Stimulated activated CD4-positive, alpha-beta T cell treated with anti-CD3 and anti-CD28 coated beads, Interleukin-1b, Interleukin-23, amount 100 ng/mL, for 4 hours (primary cell): ENCODE measurements at places on chromosomes 7 and 10.

DNA sequence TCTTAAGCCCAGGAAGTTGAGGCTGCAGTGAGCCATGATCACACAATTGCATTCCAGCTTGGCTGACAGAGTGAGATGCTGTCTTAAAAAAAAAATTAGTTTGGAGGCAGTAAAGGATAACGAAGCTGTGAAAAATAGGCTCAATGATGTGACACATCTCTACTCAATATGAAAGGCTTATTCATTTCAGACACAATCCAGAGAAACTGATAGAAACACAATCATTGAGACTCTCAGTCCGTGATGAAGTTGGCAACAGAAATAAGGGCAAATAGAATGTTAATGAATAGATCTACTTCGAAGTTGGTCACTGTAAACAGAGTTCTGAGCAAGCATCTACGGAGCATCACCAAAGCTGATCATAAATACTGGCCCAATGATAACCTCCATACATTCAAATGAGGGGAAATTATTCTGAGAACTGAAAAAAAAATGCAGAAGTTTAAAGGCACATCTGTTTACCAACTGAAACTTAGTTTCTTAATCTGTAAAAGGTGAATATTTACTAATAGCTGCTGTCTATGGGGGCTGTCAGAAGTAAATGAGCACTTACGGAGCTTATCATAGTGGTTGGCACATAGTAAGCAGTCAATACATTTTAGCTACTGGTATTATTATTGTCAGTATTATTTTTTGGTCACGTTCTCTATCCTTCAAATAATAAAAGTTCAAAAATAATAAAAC lies 70.4 kb downstream of the AKR1B1 start:
- DNase-seq, result no peak

GRCh38 chr7:6252748-6253147 lies 19.7 kb downstream of the CYTH3 start:
- no peak for DNase-seq

DNA sequence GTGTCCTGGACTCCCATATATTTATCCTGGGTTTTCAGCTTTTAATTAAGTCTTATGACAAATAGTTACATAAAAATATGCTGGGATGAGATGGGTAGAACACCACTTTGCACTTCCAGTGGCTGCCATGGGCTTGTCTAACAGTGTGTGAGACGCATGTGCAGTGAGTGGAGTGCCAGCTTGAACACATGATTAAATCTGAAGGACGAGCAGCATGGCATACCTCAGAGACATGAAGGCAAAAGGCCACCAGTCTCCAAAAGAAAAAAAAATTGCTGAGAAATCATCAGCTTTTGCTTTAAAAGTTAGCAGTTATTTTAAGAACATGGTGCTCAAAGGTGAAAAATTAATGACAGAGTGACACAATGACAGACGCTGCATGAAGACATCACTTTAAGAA lies 139.0 kb upstream of the ADCY1 start:
- DNase-seq, result no peak

DNA sequence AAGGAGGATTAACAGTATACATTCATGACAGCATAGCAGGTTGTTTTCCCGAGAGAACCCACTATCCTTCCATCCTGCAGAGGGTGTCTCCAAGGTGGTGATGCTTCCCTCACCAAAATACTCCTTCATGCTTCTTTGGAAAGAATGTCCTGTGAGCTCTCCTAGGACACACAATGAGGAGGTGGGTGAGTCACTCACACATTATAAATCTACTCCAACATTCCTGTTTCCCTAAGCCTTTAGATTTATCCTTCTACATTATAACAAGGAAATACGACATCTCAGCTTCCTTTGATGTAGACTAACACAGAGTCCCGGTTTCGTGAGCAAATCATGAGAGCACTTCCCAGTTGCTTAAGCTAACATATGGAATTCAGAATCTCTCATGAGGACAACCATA lies 689.7 kb upstream of the CELF2 start:
- no peak for DNase-seq

DNA sequence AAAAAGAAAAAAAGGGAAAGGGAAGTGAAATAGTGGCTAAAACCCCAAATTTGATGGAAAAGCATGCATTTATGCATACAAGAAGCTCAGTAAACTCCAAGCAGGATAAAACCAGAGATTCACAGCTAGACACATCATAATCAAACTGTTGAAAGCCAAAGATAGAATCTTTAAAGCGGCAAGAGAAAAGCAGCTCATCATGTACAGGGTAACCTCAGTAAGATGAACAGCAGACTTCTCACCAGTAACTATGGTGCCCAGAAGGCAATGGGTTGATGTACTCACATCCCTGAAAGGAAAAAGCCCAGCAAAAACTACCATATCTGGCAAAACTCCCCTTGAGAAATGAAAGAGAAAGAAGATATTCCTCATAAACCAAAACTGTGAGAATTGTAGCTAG lies 60.4 kb downstream of the TPST1 start:
- no peak for DNase-seq

GRCh38 chr7:148773334-148773733 lies 74.6 kb downstream of the CUL1 start:
- no peak for DNase-seq

DNA sequence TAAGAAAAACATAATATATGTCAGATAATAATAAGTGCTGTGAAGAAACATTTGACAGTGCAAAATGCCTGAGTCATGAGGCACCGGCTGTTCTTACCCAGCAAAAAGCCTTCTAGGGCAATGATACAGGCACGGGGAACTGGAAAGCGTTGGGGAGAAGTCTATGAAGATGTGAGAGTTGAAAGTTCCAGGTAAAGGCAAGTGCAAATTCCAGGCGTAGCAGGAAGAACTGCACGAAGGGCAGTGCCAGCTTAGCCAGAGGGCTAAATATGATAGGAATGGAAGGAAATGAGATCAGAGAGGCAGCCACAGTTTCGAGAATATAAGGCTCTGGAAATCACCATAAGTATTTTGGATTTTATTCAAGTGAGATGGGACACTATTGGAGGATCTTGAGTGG lies 87.0 kb downstream of the IPMK start:
- DNase-seq, result no peak

DNA sequence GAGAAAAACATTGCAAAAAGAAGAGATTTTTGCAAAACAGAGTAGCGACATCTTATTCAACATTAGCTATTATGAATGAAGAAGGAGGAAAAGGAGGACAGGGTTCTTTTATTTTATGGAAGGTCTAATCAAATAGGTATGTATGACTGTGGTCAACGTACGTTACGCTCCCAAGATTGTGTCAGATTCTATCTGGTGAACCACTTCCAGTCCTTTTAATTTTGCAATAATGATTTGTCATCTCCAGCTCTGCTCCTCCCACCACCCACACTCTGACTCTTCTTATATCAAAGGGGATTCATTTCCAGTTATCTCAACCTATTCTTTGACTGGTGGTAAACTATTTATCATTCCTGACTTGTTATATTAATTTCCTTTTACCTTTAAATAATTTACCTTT lies 259.9 kb downstream of the CACNA2D1 start:
- DNase-seq, result no peak

- DNase-seq, result no peak
Measured at GRCh38 chr10:132187430-132188138, 836 bp downstream of the DPYSL4 start.

GRCh38 chr10:112811741-112812551 lies 138.1 kb upstream of the TCF7L2 start:
- DNase-seq, result no peak

- DNase-seq, result no peak
Measured at GRCh38 chr7:22192801-22193200, 164.2 kb downstream of the RAPGEF5 start.

DNA sequence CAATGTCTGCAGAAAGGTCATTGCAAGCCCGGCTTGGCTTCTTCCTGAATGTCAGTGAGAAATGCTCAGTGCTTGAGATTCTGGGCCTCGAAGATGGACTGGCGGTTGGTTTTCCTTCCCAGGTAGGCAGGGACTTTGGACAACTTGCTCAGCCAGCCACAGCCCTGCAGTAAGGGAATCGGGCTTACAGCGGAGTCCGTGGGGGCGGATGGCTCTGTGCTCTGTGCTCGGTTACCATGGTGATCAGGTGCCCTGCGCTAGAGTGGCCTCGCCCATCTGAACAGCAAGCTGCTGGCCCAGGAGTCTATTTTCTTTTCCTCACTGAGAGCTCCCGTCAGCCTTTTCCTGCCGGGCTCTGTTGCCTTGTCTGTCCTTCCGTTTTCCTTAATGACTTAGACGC lies 77.8 kb upstream of the SH2B2 start:
- DNase-seq, result no peak

GRCh38 chr7:155935726-155936125 lies 123.5 kb upstream of the SHH start:
- no peak for DNase-seq

- no peak for DNase-seq
Measured at GRCh38 chr10:4337563-4337962, 488.4 kb upstream of the AKR1E2 start.

- no peak for DNase-seq
Measured at GRCh38 chr7:151206914-151207313, 3.4 kb downstream of the H2BK1 start.

GRCh38 chr10:88110355-88110754 lies 246.9 kb downstream of the PTEN start:
- no peak for DNase-seq

- DNase-seq, result no peak
Measured at GRCh38 chr10:71242622-71243009, 30.2 kb downstream of the UNC5B start.

DNA sequence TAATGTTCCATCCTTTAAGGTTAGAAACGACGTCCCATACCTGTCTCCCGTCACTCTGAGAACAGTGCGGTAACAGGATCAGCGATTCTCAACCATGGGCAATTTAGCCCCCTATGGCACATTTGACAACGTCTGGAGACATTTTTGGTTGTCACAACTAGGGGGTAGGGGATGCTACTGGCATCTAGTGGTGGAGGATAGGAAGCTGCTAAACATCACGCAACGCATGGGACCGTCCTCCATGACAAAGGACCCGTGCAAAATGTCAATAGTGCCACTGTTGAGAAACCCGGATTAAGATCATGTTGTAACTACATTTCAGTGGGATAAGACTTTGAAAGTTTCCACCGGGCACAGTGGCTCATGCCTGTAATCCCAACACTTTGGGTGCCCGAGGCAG lies 5.0 kb upstream of the PAXIP1 start:
- DNase-seq, result peak; percentile 9

DNA sequence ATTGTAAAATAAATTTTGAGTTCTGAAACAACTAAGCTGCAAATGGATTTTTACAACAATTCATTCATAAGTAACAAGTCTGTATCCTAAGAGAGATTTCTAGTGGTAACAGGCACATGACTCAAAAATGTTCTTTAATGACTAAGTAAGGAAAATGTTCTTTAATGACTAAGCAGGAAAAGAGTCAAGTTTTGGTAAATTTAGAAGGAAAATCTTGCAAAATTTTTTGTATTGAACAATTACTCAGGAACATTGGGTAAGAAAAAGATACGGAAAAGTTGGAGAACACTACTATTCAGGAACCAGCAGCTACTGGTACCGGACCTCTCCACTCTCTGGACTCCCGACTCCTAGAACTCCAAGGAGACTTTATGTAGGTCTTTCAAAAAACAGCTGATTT lies 33.5 kb downstream of the HYCC1 start:
- no peak for DNase-seq

DNA sequence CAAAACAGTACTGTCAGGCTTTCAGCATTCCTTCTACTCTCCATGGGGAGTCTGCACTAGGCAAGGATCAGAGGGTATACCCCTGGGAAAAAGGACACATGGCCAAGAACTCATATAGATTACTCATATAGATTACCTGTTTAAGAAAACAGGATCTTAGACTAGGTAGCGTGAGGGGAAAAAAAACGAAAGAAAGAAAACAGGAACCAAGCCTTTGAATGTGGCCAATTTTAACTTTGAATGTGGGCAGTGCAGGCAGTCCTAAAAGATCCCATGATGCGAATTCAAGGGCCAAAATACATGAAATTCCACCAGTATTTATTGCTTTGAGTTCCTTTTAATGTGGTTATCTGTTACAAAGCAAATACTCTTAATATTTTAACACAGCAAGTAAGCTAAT lies 108.6 kb upstream of the TAC1 start:
- DNase-seq, result no peak

GRCh38 chr7:115363916-115364315 lies 442.0 kb downstream of the MDFIC start:
- no peak for DNase-seq

DNA sequence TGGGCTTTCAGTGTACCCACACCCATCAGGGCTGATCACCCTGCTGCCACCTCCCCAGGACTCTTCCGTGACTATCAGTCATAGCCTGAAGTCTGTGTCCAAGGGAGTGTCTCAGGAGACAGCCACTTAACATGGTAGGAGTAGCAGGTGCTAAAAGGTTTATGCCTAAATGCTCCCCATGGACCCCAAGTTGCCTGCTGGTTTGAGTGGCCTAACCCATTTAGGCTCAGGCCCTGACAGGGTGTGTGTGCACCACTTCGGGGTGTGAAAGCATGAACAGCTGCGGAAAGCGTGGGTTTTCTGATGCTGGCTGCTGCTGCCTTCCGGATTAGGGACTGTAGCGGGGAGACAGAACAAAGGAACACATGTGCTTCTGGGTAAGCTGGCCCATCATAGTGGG lies 93.2 kb upstream of the SAMD8 start:
- peak; percentile 8 for DNase-seq

GRCh38 chr10:43751646-43752045 lies 103.0 kb upstream of the ZNF32 start:
- no peak for DNase-seq

- DNase-seq, result no peak
Measured at GRCh38 chr10:125363791-125364190, 203.4 kb upstream of the CTBP2 start.

- DNase-seq, result no peak
Measured at GRCh38 chr10:53406532-53406931, 633.9 kb upstream of the MBL2 start.

GRCh38 chr10:14592566-14592965 lies 182.1 kb downstream of the FAM107B start:
- no peak for DNase-seq

- no peak for DNase-seq
Measured at GRCh38 chr10:306007-306674, 170.9 kb downstream of the ZMYND11 start.

GRCh38 chr7:27302590-27302989 lies 60.0 kb downstream of the EVX1 start:
- no peak for DNase-seq

- DNase-seq, result no peak
Measured at GRCh38 chr7:107063245-107064120, 19.0 kb downstream of the PRKAR2B start.

DNA sequence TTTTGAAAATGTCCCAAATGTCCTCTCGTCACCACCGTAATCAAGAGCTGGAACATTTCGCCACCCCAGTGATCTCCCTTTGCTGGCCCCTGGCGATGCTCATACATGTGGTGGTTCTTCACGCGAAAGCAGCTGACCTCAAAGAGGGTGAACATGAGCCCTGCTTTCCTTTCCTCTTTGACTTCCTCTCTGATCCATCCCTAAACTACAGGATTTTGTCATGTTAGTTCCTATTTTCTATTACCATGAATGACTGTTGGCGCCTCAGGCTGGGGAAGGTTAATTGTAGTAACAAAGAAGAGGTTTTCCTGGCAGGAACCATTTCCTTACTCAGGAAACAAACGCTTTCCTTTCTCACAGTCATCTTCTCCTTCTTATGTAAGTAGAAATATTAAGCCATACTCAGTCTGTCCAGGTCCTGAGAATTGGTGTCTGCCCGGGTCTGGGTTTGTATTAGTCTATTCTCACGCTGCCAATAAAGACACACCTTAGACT lies 114.5 kb downstream of the INSYN2A start:
- no peak for DNase-seq

GRCh38 chr7:148334959-148335577 lies 255.5 kb upstream of the C7orf33 start:
- no peak for DNase-seq

- DNase-seq, result no peak
Measured at GRCh38 chr10:91381257-91381891, 28.8 kb upstream of the HECTD2 start.

GRCh38 chr10:12332572-12333379 lies 16.6 kb upstream of the CAMK1D start:
- DNase-seq, result no peak
